ENCODE measurements at places on chromosomes 7 and 10. TPM values are rescaled to one million over a fixed set of nuclear protein-coding genes. Genes with fewer than 3 reads are reported as not detected.

Gene PTPN20
- 4.2 TPM for total RNA-seq

Gene SCART1
- total RNA-seq: 0.27 TPM

Gene AGAP4
- 6.9 TPM for total RNA-seq

Gene MSS51
- total RNA-seq: 3.0 TPM

Gene HOXA7
- total RNA-seq: 1.6 TPM

Gene SAMD9L
- total RNA-seq: 6.7 TPM

Gene BRI3
- total RNA-seq: 51.4 TPM

Gene SPDYE18
- total RNA-seq: not detected

Gene GPR141
- total RNA-seq: 1.2 TPM

Gene GNGT1
- total RNA-seq: not detected

Gene ACTA2
- 9,086 TPM for total RNA-seq
